ENCODE measurements at places on chromosomes 4 and X. TPM values are rescaled to one million over a fixed set of nuclear protein-coding genes. Genes with fewer than 3 reads are reported as not detected.

Gene XPNPEP2
- total RNA-seq: 1.9 TPM

Gene HTN1
- not detected for total RNA-seq

Gene MMAA
- 7.6 TPM for total RNA-seq

Gene SYTL4
- total RNA-seq: 4.6 TPM

Gene GUCY1A1
- not detected for total RNA-seq

Gene GABRG1
- total RNA-seq: not detected

Gene RAB9B
- 0.89 TPM for total RNA-seq

Gene UGT2A3
- total RNA-seq: not detected

- no peaks in the 10 kb centered on the region for H3K36me3 ChIP-seq
- no peak overlapping the region for H3K4me3 ChIP-seq
- H3K27me3 ChIP-seq: no peaks in the 10 kb centered on the region
- H3K4me1 ChIP-seq: no peaks in the 10 kb centered on the region
- H3K27ac ChIP-seq: no peak overlapping the region
Measured at GRCh38 chrX:154012336-154012991, 7.2 kb downstream of the IRAK1 start.

DNA sequence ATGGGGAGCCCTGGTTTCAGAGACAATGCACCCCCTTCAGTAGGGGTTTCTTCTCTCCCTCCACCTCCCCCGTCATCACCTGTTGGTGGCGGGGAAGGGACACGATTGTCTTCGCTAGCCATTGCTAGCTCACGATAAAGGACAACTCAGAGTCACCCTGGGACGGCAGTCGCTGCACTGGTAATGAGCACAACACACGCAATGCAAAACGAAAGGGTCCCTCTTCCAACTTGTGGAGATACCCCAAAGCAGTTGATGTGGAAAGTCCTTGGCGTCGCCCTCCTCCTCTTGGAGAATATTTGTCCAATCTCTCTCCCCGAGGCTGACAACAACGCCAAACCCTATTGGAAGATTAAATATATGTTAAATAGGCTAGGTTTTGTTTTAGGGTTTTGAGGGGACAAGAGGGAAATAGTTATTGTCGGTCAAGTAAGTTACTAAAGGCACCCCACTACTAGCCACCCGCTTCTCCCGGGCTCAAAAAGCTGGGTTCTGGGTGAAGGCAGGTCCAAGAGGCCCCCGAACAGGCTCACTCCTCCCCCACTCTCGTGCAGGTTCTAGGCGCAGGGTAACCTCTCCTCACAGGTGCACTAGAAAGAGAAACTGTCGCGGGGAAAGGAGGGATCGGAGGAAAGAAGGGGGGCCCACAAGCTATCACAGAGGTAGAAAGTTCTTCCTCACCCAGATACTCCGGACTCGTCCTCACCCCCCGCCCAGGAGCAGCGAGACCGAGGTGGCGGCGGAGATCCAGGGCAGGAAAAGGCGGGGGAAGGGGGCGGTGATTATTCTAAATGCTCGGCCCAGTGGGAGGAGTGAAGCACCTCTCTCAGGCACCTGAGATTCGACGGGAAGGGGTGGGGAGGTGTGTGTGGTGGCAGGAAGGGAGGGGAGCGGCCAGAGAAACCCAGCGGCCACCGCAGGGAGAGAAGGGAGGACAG is at the start of gene LRBA:
Gene LRBA, minus strand, starts transcription at position 764 of the 938 bp plus-strand sequence. Its CDS starts 642 bp downstream, at position 122.
- H3K27me3 ChIP-seq: no peaks in the 10 kb centered on the region
- DNase-seq: peak; percentile 66
- no peak within 1 kb of the TSS for H3K27ac ChIP-seq
- H3K4me1 ChIP-seq: peaks cover 4% of the 10 kb centered on the region

- peaks cover 11% of the 10 kb centered on the region for H3K4me1 ChIP-seq
- no peaks in the 10 kb centered on the region for H3K36me3 ChIP-seq
- peak; percentile 64 for DNase-seq
- no peak overlapping the region for H3K4me3 ChIP-seq
- H3K27me3 ChIP-seq: no peaks in the 10 kb centered on the region
- peak overlapping the region; percentile 18 for H3K27ac ChIP-seq
Measured at GRCh38 chr4:85565761-85566480, 91.0 kb downstream of the ARHGAP24 start.

GRCh38 chr4:83552924-83553323 is 17.0 kb downstream of the GPAT3 start:
- peaks cover 32% of the 10 kb centered on the region for H3K4me1 ChIP-seq
- no peaks in the 10 kb centered on the region for H3K27me3 ChIP-seq
- H3K27ac ChIP-seq: peak overlapping the region; percentile 87
- H3K4me3 ChIP-seq: 0 out of 2 replicates have a peak overlapping the region, but pooled peaks have one; percentile 10

DNA sequence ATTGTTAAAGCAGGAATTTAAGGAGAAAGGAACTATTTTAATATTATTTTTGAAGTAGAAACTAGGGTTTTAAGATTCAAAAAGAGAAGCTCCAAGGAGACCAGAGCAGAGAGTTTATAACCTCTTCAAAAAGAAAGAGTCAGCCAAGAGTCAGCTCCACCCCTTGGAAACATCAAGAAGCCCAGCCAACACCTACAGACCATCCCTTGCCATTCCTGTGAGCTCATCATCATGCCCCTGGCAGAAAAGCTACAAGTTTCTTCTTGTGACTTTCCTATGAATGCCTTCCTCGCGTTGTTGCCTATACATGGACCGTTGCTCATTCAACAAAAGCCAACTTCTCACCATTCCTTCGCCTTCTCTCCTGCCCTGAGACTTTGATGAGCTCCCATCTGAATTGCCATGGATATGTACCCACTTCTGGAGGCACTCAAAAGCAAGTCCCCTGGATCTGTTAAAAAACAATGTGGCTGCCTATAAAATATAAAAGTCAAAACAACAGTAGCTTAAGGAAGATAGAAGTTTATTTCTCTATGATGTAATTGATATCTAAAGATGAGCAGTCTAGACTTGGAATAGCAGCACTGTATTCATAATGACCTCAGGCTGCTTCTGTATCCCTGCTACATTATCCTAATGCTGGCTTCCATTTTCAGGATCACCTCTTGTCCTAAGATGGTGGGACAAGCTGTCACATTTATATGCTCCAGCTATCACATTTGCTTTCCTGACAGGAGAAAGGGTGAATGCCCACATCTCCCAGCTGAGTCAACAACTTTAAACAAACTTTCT is 20.3 kb downstream of the PLRG1 start:
- H3K36me3 ChIP-seq: 0 out of 2 replicates have a peak, but pooled peaks cover under 1% of the 10 kb centered on the region
- no peak overlapping the region for H3K4me3 ChIP-seq
- DNase-seq: no peak
- no peak overlapping the region for H3K27ac ChIP-seq
- H3K4me1 ChIP-seq: no peaks in the 10 kb centered on the region

DNA sequence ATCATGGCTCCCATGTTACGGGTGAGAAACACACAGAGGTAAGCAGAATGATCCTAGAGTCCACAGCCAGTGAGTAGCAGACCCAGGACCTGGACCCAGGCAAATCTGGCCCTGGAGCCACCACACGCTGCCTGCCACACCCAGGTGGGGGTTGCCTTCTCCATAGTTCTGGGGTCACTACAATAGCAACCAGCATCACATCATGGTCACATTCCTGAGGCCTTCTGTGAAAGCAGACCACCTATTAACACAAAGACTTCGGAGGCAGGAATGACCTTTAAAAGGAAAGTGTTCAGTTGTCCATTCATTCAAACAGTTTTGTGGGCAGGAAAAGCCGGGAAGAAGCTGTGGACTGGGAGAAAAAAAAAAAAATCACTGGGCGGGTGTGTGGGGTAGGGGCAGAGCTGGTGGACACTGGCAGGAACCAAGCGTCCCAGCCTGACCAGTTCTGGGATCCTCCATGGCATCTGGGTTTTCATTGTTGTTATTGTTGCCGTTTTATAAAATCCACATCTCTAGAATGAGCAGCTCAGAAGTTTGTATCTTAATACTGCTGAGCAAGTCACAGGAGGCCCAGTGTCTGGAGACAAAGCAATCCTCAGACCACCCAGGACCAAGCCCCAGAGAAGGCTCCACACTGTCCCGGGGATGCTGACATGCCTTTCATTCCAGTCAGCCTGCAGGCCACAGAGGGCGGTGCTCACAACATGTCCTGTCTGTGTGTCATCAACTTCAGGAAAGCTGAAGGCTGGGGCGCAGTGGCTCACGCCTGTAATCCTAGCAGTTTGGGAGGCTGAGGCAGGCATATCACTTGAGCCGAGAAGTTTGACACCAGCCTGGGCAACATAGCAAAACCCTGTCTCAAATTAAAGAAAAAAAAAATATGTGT is 67.0 kb downstream of the SEL1L3 start:
- H3K27me3 ChIP-seq: no peaks in the 10 kb centered on the region
- DNase-seq: peak; percentile 95
- H3K4me3 ChIP-seq: peak overlapping the region; percentile 8
- peak overlapping the region; percentile 90 for H3K27ac ChIP-seq
- H3K4me1 ChIP-seq: peaks cover 18% of the 10 kb centered on the region
- H3K36me3 ChIP-seq: no peaks in the 10 kb centered on the region

DNA sequence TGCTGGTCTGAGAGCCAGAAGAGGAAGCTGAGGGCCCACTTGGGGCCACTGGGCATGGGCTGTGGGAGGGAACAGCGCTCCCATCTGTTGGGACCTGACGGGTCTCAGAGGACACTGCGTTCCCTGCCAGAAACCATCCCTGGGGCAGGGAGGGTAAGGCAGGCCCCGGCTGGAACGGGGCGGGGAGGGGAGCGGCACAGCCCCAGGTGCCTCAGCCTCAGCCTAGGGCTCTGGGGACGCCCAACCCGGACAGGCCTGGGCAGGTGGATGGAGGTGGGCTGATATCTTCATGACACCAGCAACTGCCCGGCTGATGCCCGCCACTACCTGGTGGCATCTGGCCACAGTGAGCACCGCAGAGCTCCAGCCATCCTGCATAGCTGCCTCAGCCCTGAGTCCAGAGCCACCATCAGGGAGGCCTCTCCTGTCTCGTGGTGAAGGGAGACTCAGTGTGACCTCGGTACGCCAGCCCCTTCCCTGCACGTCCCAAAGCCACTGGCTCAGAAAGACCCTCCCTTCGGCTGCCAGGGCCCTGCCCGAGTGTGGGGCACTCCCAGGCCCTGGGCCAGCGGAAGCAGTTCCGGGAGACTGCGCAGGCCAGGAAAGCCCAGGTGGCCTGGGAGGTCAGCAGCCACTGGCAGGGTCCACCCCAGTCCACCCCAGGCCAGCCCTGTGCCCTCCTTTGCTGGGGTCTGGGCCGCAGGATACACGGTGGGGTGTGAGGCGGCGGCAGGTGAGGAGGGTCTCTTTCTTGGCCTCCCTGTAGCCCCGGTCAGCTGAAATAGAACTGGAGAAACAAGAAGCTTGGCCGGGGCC is 34.6 kb upstream of the FGFR3 start:
- H3K27ac ChIP-seq: no peak overlapping the region
- no peaks in the 10 kb centered on the region for H3K27me3 ChIP-seq
- H3K4me1 ChIP-seq: no peaks in the 10 kb centered on the region
- no peak overlapping the region for H3K4me3 ChIP-seq
- DNase-seq: no peak

GRCh38 chrX:49995107-49995731 is 72.8 kb downstream of the CLCN5 start:
- peak; percentile 65 for DNase-seq
- no peak overlapping the region for H3K4me3 ChIP-seq
- peaks cover 11% of the 10 kb centered on the region for H3K4me1 ChIP-seq
- H3K36me3 ChIP-seq: no peaks in the 10 kb centered on the region
- H3K27ac ChIP-seq: 0 out of 2 replicates have a peak overlapping the region, but pooled peaks have one; percentile 3

GRCh38 chr4:95290702-95291101 is 258.1 kb downstream of the UNC5C start:
- H3K4me1 ChIP-seq: no peaks in the 10 kb centered on the region
- H3K27me3 ChIP-seq: no peaks in the 10 kb centered on the region
- no peaks in the 10 kb centered on the region for H3K36me3 ChIP-seq
- H3K4me3 ChIP-seq: no peak overlapping the region

DNA sequence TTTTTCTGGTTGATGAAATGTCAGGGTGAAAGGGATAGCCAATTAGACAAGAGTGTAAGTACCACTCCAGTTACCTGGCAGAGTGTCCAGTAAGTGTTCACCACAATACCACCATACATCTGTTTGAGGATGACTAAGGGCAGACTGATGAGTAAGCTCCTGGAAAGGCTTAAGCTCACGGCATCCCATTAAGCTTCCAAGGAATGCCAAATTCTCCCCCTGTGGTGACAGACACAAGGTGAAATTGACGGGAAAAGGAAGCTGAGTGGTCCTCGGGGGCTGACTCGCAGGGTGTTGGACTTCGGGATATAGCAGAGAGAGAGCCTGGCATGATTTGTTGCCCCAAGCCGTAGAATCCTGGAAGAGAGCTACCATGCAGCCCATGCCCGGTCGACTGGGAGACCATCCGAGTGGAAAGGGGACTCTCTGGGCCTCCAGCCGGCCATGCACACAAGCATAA is 7.6 kb upstream of the BST1 start:
- H3K36me3 ChIP-seq: no peaks in the 10 kb centered on the region
- H3K27ac ChIP-seq: peak overlapping the region; percentile 30
- H3K4me1 ChIP-seq: peaks cover 43% of the 10 kb centered on the region
- H3K4me3 ChIP-seq: no peak overlapping the region

- H3K27me3 ChIP-seq: no peaks in the 10 kb centered on the region
- H3K4me3 ChIP-seq: no peak overlapping the region
- no peak for DNase-seq
Measured at GRCh38 chrX:19953145-19953544, 37.7 kb downstream of the BCLAF3 start.

DNA sequence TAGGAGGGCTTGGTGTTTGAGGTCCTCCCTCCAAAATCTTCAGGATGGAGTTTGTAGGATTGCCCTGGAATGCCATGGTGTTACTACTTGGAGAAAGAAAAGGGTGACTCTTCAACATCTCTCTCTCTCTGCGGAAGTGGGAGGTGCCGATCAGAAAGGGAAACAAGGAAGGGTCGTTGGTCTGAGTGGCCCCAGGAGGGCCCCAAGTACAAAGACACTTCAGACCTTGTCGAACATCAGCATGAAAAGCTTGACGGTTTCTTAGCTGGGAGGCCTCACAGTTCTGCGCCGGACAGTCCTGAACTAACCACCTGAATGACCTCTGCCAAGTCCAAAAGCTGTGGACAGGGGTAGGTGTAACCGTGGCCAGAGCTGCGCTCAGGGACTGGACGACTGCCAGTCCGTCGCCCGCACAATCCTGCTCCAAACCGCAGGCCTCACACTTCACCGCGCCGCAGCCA is 646 bp upstream of the GSX2 start:
- H3K36me3 ChIP-seq: no peaks in the 10 kb centered on the region
- no peaks in the 10 kb centered on the region for H3K4me1 ChIP-seq
- H3K27me3 ChIP-seq: peaks cover 22% of the 10 kb centered on the region
- H3K27ac ChIP-seq: no peak overlapping the region
- DNase-seq: no peak
- no peak overlapping the region for H3K4me3 ChIP-seq

DNA sequence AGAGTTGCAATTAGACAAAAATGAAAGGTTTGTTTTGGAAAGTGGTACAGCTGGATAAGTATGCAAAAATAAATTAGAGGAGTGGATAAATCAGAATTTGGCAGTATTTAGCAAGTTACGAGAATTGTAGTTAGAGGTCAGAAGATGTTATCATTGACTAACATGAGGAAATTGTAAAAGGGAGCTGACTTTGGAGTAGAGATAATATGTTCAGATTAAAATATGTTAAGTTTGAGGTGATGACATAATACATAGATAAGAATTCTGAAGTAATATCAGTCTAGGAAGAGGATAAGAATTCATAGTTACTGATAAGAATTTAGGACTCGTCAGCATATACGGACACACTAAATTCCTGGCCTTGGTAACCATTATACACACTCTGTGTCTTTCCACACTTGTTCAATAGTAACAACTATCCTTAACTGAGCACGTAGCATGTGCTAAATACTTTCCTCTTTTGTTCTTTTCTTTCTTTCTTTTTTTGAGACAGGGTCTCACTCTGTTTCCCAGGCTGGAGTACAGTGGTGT is 4.1 kb upstream of the EPGN start:
- DNase-seq: no peak
- no peak overlapping the region for H3K4me3 ChIP-seq
- no peaks in the 10 kb centered on the region for H3K36me3 ChIP-seq
- H3K4me1 ChIP-seq: peaks cover 7% of the 10 kb centered on the region
- H3K27me3 ChIP-seq: no peaks in the 10 kb centered on the region

GRCh38 chrX:65017451-65017850 is 41.2 kb upstream of the ZC4H2 start:
- H3K4me3 ChIP-seq: no peak overlapping the region
- H3K4me1 ChIP-seq: no peaks in the 10 kb centered on the region
- no peaks in the 10 kb centered on the region for H3K36me3 ChIP-seq
- H3K27ac ChIP-seq: no peak overlapping the region
- no peak for DNase-seq

Measured in GM23248 (cell line).